GM20000 (cell line): ENCODE measurements at places on chromosomes 6 and 20.

DNA sequence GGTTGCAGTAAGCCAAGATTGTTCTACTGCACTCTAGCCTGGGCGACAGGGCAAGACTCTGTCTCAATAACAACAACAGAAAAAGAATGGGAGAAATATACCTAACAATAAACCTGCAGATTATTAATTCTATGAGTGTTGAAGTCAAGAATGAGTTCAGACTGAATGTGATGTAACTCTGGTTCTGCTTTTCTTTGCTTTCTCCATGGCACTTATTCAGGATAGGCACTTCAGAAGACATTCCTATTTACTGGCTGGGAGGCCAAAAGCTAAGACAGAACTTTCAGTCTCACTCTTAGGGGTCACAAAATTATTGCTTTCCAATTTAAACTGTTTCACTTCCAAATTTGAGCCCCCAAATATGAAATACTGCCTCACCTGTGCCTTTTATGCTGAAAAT, 15.7 kb upstream of the PRIM2 start:
- no peak for DNase-seq

- no peak for DNase-seq
These were observed 447.8 kb downstream of the PTPRT start for GRCh38 chr20:42741906-42742305.

DNA sequence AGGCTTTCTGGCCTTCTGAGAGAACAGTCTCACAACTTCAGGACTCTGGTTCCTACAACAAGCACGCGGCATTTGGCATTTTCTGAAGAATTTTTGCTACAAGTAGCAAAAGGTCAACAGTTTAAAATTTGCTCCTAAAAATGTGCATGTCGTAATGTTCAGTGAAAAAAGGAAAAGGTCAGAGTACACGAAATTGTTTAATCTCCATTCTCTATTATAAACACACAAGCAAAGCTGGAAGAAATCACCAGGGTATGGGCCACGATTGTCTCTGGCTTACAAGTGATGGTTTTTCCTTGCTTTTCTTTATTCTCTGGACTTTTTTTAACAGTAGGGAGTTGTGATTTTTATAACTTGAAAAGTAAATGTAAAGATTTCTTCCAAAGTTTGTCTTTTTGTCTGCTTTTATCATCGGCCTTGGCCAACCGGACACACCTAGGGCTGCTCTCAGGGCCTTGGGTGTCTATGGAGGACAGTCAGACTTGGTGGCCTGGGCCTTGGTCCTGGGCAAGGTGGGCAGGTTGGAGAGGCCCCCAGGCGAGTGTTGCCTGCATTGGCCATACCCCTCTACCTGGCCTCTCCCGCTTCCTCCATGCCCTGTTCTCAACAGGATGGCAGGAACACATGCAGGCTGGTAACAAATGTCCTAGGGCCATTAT, 32.4 kb downstream of the PLEKHG1 start:
- no peak for DNase-seq

DNA sequence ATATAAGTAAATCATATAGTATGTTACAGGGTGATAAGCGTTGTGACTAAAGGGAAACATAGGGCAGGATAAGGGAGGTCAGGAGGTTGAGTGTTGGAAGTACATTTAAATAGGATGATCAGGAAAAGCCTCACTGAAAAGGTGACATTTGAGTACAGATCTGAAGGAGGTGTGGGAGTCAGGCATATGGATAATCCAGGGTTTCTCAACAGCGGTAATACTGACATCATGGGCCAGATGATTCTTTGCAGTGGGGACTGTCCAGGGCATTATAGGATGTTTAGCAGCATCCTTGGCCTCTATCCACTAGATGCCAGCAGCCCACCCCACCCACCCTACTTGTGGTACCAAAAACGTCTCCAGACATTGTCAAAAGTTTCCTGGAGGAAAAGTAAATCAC, 292.6 kb upstream of the PREP start:
- no peak for DNase-seq

- no peak for DNase-seq
These were observed 523.7 kb upstream of the SLC35B3 start for GRCh38 chr6:8958894-8959511.

- DNase-seq = no peak
These were observed 15.4 kb upstream of the USP45 start for GRCh38 chr6:99530627-99531026.

DNA sequence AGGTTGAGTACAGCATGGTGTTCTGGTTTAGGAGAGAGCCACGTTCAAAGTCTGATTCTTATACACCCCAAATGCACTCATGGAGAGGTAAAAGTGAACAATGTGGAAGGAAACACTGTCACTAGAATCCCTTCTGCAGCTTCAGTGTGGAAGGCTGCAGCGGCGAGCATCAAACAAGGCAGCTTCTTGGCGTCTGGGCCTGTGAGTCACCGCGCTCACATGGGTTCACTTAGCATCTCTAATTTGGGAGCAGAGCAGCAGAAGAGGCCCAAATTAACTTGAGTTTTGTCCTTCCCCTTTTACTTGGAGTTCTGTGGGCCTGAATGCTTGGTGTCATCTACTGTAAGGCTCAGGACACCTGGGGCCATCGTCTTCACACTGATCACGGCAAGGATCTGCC, 10.9 kb upstream of the E2F1 start:
- DNase-seq = no peak
